Activated T-cell treated with anti-CD3 and anti-CD28 coated beads for 24 hours (primary cell): ENCODE measurements at places on chromosomes 1 and 21.
A peak's percentile ranks its signal among the peaks of the same experiment; 100 is the strongest.

GRCh38 chr1:42926879-42927242 lies 31.8 kb downstream of the SLC2A1 start:
- no peak for DNase-seq

- DNase-seq = no peak
These were observed 9.9 kb downstream of the HCRTR1 start for GRCh38 chr1:31627301-31627929.

DNA sequence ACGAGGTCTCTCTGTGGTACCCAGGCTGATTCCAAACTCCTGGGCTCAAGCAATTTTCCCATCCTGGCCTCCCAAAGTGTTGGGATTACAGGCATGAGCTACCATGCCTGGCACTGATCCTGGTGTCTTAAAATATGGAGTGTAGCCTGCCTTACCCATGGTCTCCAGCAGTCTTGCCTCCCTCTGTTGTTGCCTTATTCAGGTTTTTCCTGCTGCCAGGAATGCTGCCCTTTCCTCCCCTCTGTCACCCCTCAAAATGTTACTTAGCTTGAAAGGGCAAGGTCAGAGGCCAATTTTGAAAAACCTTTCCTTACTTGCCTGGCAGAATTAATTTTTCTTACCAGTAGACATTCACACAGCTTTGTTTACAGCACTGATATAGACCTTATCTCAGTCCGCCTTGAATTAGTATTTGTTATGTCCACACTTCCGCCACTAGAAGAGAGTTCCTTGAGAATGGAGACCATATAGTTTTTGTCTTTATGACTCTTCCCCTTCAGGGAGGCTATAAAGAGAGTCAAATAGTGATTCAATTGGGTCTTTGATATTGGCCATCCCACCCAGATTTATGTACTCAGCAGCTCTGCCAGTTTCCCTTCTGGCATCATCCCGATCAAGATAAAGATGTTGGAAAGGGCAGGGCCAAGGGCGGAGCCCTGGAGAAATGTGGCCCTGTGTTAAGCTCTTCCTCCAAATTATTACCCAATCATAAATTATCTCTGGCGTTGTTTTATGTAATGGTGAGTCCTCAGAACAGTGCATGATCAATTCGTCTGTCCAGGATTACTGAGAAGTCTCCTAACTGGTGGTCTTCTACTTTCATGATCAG lies 38.8 kb downstream of the C1orf21 start:
- no peak for DNase-seq

GRCh38 chr1:168365719-168366479 lies 85.2 kb downstream of the TBX19 start:
- no peak for DNase-seq

GRCh38 chr1:243924188-243924587 lies 74.1 kb upstream of the AKT3 start:
- DNase-seq = no peak

DNA sequence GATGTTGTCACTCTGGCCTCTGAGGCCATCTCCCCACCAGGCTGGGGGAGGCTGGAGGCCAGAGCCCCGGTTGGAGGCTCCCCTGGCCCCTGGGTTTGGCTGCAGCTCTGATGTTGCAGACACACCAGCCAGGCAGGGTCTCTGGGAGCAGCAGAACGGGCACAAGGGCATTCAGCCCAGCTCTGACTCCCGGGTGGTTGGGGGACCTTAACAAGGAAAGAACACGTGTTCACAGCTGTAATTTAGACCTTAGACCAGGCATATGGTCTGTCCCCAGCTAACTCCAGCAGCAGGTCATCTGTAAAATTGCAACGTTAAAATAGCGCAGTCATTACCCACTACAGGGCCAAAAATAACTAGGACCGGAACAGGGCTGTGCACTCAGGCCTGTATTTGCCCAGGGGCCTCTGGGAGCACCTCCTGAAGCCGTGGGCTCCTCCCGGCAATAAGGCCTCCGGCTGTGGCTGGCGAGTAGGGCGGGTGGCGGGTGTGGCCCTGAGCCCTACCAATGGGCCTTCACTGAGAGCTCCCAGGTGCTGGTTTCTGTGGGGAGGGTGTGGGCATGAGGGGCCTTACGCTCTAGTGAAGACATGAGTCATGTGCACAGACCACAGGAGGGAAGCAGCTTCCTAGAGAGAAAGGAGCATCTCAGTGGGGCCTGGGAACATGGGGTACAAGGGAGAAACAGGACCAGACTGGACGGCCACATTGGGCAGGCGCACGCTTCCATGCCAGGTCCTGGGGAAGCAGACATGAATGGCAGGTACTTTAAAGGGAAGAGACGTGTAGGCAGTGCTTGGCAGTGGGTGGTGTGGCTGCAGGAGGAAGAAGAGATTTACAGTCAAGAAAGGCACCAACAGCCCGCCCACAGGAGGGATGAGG lies 6.1 kb downstream of the LDLRAP1 start:
- DNase-seq = peak; percentile 80
